ENCODE measurements at places on chromosomes 5 and 9.

DNA sequence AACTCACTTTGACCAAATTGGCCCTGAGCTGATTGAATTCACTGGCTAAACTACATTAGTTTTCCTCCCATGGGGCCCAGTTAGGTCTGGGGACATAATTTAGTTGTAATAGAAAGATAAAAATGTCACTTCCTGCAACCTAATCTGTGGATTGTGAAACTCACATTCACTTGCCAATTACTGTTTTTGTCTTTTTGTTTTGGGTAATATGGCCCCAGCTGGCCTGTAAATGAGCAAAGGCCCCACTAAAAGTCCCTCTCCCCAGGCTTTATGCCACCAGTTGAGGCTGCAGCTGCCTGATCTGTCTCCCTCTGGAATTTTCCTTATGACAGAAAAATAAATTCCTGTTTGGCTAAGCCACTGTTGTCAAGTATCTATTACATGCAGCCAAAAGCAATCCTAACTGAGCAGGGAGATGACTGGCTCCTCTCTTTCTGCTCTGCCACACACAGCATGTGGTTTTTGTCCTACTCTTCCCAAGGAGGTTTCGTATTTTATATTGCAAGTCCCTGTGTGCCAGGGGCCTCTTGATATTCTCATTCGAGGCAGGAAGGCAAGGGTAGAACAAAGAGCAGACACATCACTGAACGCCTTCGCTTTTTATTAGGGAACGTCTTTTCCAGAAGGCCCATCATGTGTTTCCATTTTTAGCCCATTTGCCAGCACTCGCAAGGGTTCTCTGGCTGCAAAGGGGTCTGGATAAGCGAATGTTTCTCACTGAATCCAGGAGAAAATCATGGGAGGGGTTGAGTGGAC, 24.1 kb upstream of the SLC25A48 start:
- DNase-seq = no peak

GRCh38 chr9:34653151-34654072, 1.4 kb downstream of the IL11RA start:
- DNase-seq = no peak

- no peak for DNase-seq
These were observed 136.8 kb upstream of the ADRA1B start for GRCh38 chr5:159779481-159779880.

DNA sequence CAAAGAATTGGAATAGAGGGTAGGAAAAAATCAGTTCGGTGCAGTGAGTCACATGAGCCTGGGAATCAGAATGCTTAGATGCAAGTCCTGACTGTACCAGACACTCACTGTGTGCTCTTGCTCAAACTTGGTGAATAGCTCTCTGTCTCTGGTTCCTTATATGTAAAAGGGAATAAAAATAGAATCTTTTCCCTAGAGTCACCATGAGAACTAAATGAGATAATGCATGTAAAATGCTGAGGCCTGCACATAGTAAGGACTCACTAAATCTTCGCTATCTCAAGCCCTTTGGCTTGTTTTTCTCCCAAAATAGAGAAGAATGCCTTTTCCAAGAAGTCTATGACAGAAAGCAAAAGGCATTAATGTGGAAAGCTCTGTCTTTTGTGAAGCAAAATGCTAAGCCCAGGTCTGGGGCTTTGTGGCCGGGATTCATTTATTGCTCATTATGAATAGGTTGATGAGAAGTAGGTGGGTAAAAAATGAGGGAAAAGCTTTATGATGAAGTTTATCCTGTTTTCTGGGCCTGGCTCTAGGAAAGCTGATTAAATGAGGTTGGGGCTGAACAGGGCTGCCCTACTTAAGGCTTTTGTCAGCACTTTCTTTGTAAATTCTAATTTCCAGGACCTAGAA, 483.3 kb downstream of the DMAC1 start:
- DNase-seq = no peak

DNA sequence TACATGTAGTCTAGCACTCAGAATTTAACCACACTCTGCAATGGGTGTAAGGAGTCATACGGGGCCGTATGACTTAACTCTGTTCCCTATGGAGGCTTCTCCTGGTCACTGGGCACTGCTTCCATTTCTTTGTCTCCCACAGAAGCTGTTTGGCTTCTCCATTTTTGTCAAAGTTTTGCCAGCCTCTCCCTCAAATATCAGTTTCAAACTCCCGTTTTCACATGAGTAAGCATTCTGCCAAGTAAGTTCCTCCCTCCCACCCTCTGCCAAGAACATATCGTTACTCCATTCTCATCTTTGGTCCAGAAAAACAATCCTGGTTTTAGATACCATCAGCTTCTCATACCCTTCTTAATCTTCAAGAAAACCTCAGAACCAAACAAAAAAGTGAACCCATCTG, 6.1 kb downstream of the AFAP1L1 start:
- no peak for DNase-seq

DNA sequence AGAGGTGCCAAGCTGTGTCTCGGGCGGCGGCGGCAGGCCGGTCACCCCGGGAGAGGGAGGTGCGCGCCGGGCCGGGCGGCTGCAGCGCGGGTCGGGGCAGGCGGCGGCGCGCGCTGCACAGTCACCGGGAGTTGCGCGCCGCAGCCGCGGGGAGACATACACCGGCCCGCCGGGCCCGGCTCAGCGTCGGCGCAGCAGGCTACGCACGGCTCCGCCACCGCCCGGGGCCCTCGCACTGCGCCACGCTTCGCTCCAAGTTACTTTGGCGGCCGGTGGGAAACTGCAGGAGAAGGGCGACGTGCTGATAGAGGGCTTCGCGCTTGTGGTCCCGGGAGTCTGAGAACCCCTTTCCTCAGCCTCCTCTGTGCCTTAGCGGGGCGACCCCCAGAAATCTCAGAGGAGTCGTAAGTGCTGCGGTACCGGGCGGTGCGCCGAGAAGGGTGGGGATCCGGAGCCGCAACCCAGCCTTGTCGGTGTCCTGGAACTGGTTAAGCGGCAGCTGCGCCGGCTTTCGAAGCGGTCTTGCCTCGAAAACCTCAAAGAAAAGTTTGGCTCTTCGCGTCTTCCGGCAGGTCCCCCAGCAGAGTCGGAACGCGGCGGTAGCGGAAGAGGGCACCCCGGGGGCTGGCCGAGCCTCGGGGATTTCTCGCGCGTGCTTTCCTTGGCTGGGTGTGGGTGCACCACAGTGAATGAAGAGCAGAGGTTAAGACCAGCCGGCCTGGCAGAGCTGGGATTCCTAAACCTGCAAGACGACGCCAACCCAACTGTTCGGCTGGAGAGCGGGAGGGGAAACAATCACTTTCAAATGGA, at the start of gene EFNA5:
Gene EFNA5, minus strand, starts transcription at position 6 of the 810 bp plus-strand sequence.
- DNase-seq = no peak

- DNase-seq = no peak
These were observed 90.1 kb upstream of the SLC12A2 start for GRCh38 chr5:127993476-127993875.

DNA sequence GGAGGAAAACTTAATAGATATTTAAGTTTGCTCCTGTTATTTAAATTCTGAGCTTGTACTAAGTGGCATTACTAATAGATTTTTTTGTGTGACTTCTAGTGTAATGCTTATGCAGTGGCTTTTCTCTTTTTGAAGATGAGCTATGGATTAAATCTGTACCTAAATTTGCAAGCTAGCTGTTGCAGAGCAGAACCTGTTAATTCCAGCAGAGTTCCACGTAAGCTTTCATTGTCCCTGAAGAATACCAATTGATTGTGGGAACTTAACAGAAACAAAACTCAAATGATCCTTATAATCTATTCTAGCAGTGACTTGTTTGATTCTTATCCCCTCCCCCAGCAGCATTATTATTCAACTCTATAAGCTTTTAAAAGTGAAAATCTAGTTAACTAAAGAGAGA, 51.7 kb downstream of the MAN2A1 start:
- DNase-seq = no peak

GRCh38 chr5:150625831-150626746, 14.4 kb upstream of the SYNPO start:
- no peak for DNase-seq

- no peak for DNase-seq
These were observed 20.8 kb downstream of the RNF14 start for GRCh38 chr5:141989720-141990119.

- DNase-seq = no peak
These were observed 61.4 kb downstream of the PGM5 start for GRCh38 chr9:68417762-68418161.

- no peak for DNase-seq
These were observed 978.5 kb downstream of the DTWD2 start for GRCh38 chr5:118009741-118010297.

DNA sequence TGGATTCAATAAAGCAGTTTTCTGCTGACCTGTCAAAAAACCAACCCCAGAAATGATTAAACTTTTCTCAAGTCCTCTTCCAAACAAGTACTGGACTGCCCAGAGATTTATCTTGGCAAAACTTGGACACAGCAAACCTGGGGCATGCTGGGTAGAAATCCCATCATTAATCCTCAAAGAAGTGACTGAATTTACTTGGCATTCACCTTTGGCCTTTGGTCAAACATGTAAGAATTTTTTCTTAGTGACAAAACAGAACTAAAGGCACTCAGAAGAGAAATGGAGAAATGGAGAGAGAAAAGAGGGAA, 248.6 kb upstream of the NREP start:
- DNase-seq = no peak

DNA sequence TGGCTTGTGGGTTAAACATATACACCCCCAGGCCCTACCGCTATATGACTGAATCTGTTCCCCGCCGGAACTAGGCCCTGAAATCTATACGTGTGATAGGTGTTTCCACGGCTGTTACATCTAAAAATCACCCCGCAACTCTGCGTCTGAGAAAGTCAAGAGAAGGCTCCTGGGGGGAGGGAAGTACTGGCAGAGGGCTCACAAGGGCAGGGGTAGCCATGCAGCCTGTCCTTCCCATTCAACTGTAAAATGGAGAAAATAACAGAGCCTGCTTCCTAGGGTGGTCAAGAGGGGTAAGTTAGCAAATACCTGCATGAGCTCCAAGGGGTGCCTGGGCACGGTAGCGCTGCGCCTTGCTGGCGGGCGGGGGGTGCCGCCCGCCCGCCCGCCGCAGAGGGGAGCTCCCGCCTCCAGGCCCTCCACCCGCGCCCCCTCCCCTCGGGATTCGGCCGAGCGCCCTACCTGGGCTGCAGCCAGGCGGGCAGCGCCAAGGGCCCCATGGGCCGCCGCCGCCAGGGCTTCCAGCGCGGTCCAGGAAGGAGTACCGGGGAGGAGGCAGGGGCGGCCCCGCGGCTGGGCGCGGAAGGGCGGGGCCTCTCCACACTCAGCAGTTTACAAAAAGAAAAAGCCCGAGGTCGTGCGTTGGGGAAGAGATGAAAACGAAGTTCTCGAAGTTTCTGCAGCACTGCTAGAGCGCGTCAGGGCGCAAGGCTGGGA, at the start of gene HACD4:
Gene HACD4, minus strand, starts transcription at position 550 of the 717 bp plus-strand sequence. Its CDS starts 50 bp downstream, at position 500.
- DNase-seq = no peak

GRCh38 chr5:120882038-120882775, 418.1 kb downstream of the PRR16 start:
- no peak for DNase-seq

GRCh38 chr5:174418809-174419539, 305.4 kb upstream of the MSX2 start:
- DNase-seq = peak; percentile 52

DNA sequence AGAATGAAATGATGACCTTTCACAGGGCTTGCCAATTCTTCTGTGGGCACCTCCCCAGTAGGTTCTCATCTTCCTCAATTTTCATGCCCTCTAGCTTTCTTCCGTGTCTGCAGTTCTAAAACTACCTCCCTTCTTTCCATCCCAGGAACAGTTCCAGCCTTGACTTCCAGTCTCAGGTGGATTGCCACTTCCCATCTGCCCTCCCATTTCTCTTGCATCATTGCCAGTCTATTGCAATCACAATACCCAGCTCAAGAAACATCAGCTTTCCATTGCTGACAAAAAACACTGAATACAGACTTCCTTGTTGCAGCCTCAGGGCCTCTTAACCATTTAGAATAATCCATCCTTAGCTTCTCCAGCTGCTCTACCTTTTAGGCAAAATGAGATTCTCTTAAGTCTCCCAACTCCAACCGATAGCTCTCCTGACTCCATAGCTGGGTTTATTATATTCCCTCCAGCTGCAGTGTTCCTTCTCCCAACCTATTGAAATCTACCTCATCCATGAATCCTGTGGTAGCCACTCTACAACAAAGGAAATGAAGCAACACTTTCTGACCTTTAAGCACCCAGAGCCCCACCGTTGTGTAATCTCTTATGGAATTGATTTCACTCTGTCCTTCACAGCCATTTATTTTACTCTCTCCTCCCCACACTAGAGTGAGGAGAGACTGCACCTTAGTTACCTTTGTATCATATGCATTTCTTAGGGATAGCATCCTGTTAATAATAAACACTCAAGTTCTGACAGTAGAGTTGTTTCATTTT, 75.6 kb upstream of the PCA3 start:
- no peak for DNase-seq

DNA sequence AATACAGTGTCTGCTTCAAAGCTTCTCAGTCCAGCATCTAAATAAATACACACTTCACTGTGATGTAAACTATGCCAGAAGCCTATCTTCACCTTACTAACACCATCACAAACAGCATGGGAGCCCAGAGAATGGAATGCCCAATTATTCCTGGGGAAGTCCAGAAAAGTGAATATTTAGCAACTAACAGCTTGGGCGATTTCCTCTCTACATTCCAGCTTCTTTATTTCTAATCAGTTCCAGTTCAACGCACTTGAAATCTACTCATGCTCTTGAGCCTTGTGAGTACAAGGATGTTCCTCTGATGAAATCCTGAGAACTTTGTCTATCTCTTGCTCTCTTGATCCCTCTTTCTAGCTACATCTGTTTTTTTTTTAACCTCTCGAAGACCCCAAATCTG, 100.4 kb upstream of the C9orf72 start:
- DNase-seq = no peak

Measured in HEK293T (cell line).